ENCODE measurements at places on chromosomes 16 and 17.

GRCh38 chr16:75293772-75294171 is 42.3 kb upstream of the BCAR1 start:
- no peak for DNase-seq

- DNase-seq, result no peak
Measured at GRCh38 chr16:50560903-50561863, 13.0 kb downstream of the NKD1 start.

GRCh38 chr16:88469615-88470395 is 16.7 kb downstream of the ZFPM1 start:
- no peak for DNase-seq

GRCh38 chr16:30051518-30051917 is 14.0 kb upstream of the ALDOA start:
- no peak for DNase-seq

- peak; percentile 63 for DNase-seq
Measured at GRCh38 chr16:49019081-49019633, 262.5 kb downstream of the CBLN1 start.

DNA sequence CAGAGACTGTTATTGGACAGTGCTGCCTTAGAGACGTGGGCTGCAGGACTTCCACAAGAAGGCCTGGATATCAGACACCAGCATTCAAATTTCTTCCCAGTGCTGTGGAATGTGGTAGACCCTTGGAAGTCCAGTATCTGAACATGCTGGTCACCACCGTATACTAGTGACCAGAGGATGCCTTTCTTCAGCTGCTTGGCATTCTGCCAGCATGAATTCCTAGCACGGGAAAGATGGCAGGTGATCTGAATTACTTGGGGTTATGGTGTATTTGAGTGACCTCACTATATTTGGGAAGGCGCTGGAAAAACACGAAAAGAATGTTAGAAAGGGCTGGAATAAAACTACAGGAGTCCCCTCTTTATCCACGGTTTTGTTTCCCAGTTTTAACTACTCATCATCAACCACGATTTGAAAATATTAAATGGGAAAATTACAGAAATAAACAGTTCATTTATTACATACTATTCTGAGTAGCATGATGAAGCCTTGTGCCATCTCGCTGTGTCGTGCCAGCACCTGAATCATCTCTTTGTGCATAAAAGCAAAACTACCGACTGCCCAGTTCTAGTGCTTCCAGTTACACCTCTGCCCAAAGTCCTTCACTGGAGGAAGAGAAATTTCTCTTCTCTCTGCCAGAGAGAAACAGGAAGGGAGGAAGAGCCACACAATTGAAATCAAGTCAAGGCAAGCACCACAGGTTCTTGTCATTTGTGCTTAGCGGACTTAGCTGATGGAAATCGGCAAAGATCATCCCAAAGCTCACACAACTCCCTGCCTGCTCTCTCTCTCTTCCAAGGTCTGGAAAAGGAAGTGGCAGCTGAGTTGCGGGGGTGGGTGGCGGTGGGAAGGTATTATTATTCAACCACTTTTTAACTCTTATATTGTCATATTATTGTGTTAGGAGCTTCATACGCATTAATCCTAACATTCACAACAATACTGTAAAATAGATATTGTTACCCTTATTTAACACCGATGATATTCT is 1.4 kb upstream of the CHST4 start:
- DNase-seq, result no peak

DNA sequence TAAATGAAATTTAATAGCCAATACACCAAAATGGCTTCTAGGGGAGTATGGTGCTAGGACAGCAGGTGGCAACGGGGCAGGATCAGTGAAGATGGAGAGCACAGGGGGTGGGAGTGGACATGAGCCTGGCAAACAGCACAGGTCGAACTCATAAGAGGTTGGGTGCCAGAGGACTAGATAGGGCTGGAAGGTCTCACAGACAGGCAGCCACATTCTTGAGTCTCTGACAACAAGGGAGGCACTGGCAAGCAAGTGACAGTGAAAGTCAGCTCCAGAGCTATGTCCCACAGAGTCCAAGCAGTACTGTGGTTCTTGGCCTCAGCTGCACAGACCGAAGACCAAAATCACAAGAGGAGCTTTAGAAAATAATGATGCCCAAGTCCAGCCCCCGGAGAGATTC is 61.2 kb downstream of the USP31 start:
- no peak for DNase-seq

DNA sequence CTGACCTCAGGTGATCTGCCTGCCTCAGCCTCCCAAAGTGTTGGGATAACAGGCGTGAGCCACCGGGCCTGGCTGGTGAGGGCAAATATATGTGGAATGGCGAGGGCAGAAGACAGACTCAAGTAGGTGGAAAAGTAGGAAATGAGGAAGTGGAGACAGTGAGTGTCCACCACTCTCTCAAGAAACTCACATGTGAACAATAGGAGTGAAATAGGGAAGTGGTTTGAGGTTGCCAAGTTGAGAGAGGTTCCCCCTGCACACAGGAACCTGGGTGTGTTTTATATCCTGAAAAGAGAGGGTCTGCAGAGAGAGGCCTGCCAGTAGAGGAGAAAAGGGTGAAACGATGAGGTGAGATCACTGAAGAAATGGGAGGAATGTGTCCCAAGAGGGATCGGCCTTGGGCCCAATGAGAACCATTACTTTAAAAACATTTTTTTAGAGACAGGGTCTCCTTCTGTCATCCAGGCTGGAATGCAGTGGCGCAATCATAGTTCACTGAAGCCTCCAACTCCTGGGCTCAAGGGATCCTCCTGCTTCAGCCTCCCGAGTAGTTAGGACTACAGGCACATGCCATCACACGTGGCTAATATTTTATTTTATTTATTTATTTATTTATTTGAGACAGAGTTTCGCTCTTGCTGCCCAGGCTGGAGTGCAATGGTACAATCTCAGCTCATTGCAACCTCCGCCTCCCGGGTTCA is 17.1 kb upstream of the CORO1A start:
- DNase-seq, result no peak

DNA sequence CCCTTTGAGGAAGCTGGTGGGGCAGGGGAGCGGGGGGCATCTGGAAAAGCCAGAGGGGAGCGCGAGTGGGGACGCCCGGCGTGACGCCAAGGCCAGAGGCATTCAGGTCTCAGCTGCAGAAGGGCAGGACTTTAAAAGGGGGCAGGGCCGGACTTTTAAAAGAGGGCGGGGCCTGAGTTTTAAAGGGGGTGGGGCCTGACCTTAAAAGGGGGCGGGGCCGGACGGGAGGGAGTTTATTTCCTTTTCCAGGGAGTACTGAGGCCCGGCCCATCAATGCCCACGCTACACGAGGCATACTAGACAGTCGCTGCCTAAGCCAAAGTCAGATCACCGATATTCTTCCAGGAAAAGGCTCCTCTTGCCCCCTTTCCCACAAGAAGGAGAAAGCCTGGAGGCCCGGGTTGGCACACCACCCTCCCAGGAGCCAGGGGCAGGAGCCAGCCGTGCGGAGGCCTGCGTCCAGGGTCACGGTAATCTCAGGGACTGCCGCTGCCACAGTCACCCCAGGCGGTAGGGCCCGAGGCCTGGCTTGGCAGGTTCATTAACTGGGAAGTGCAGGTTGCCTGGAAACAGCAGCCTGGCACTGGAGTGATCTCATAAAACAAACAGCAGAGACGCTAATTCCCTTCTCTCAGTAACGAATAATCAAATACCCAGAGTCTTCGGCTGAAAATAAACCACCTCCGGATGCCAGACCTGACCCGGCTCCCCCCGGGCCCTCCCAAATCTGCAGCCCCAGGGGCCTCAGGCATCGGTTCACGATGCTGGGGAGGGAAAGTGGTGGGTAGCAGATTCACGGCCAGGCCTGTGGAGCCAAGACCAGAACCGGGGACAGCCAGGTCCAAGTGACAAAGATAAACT is 90.7 kb downstream of the TIMM22 start:
- no peak for DNase-seq

GRCh38 chr17:51666971-51667705 is 406.8 kb downstream of the UTP18 start:
- DNase-seq, result no peak

DNA sequence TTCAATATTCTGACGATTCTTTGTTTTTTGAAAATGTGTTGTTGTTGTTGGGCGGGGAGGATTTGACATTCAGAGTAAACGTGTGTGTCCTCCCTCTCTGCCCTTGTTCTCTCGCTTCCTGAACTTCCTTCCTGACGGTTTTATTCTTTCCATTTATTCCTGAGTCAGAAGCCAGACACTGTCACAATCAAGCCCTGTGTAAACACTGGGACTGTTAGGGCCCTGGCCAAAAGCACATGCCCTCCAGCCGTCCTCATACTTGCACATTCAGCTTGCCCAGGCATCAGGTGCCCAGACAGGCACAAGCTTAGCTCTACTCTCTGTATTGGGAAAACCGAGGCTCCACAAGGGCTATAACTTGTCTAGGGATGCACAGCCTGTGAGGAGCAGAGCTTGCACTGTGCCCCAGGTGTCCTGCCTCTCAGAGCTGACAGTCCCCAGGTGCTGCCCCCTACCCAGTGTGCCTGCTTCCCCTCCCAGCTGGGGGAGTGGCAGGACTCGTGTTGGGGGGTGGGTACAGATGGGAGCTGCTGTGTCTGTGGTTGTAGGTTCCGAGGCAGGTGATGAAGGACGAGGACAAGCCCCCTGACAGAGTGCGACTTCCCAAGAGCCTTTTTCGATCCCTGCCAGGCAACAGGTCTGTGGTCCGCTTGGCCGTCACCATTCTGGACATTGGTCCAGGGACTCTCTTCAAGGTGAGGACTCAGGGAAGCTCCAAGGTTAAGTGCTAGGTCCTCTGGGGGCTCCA is 9.7 kb downstream of the ADGRG3 start:
- no peak for DNase-seq

- DNase-seq, result no peak
Measured at GRCh38 chr16:6105115-6105514, 1007.5 kb upstream of the EEF2KMT start.

DNA sequence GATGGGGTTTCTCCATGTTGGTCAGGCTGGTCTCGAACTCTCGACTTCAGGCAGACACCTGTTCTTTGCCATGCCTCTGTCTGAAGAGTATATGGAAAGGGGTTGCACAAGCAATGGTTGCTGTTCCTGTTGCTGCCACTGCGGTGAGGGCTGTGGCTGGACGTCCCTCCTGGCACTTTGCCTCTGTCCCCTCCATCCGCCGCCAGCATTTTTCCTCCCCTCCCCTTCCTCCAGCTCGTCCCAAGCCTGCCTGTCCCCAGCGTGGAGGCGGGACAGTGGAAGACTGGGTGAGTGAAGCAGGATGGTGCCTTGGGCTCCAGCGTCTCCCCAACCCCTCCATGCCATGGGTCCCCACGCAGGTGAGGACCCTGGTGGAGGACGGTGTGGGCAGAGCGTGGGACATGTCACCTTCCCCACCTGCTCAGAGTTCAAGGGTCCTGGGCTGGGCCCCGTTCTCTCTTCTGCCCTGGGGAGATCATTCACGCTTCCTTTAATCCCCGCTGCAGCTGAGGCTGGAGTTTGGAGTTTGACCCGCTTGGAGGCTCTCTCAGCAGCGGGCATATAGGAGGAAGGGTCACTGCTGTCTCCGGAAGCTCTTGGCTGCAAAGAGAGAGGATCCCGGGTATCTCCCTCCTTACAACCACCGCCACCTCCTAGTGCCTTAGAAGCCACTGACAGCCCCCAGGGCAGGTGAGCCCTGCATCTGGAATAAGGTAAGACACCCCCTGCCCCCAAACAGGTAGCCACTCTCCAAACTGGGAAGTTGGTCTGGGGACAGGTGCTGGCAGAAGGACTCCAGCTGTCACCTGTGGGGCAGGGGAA is at the start of gene SLC5A11:
Gene SLC5A11, plus strand, starts transcription at position 238 of the 822 bp plus-strand sequence. CDS start 12,681 bp downstream, outside the sequence.
- DNase-seq, result no peak

GRCh38 chr16:64627781-64628180 is 494.1 kb downstream of the CDH11 start:
- no peak for DNase-seq

GRCh38 chr17:51799240-51799639 is 359.3 kb downstream of the CA10 start:
- no peak for DNase-seq

- no peak for DNase-seq
Measured at GRCh38 chr17:29407856-29408255, 17.7 kb downstream of the TAOK1 start.

DNA sequence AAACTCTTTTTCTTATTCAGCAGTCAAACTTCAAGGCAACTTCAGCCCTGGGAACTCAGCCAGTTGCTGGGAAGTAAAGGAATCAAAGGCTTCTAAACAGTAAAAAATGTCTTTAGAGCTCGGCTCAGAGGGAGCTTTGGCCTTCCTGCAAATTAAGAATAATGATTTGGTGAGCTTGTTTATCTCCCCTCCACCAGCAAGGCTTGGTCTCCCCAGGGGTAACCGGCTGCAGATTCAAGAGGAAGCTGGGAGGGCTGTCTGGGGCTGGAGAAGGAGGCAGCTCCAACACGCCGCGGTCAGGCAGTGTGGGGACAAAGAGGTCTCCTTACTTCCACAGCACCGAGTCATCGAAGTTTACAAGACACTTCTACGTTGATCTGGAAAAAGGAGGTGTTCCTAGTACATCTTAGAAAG is 17.7 kb upstream of the DOC2B start:
- peak; percentile 69 for DNase-seq

DNA sequence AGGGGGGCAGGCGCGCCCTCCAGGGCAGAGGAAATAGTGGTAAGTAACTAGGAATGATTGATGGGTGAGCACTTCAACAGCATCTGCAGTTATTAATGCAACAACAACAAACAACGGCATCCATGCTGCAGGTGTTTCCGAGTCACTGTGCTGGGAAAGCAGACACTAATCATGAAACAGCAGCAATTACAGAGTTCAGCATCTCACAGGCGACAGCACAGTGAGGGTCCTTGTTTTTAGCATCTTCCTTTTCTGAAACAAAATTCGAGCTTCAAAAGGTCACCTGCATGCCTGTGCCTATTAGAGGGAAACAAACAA is 191.9 kb downstream of the SLC39A11 start:
- no peak for DNase-seq

GRCh38 chr17:17364338-17364667 is 61.1 kb downstream of the NT5M start:
- no peak for DNase-seq

- no peak for DNase-seq
Measured at GRCh38 chr16:88760424-88761142, 24.4 kb downstream of the PIEZO1 start.

GRCh38 chr16:619476-620100 is 11.2 kb upstream of the WFIKKN1 start:
- no peak for DNase-seq

- no peak for DNase-seq
Measured at GRCh38 chr16:48138543-48138942, 17.2 kb downstream of the ABCC12 start.

GRCh38 chr17:74569020-74570003 is 2.0 kb upstream of the CD300H start:
- DNase-seq, result no peak

- DNase-seq, result no peak
Measured at GRCh38 chr17:226108-227077, 44.9 kb upstream of the DOC2B start.

DNA sequence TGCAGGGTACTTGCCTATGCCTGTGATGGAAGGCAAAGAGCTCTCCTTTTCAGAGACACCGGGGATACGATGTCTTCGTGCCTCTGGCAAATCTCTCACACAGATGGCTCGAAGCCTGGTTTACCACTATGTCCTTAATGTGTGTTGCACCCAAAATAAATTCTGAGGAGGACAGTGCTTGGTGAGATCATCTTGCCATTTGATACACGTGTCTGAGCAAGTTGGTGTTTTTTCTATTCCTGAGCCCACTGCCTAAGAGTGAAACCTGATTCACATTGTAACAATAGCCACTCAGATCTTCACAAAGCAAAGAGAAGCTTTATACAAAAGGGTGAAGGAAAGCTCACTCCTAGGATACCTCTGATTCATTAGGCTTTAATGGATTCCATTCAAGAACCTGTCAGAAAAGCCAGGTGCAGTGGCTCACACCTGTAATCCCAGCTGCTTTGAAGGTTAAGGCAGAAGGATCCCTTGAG is 33.1 kb upstream of the AKAP1 start:
- DNase-seq, result no peak

GRCh38 chr17:29283496-29283895 is 10.5 kb downstream of the NUFIP2 start:
- DNase-seq, result no peak
